ENCODE measurements at places on chromosomes 4 and X.

DNA sequence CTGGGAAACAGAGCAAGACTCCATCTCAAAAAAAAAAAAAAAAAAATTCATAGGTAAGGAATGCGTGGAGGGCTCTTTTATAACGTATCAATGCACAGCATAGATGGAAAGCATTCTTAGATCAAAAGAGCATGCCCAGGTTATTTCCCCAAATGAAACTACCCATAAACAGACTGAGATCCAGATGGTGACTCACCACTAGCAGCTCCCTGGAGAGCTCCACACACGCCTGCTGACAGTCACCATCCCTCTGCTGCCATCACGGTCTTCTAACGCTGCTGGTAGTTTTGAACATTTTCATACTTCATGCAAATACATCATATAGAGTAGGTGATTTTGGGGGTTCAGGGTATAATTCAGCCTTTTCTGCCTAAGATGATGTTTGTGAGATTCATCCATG, 136.9 kb downstream of the ASMT start:
- no peak for DNase-seq

DNA sequence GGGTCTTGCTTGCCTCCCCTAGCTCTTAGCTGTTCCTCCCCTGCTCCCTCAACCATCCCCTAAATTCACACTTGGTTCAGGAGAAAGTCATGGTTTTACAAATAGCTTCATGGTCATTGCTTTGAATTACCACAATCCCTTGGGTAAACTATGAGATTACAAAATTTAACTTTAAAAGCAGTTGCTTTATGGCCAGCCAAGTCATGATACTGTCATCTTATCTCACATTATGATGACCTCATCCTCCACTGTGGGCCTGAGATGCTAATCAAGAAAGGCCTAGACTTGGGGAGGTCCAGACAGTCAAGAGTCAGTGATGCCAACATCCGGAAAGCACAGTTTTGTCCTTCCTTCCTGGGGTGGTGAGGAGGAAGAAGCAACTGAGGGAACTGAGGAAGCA, 10.5 kb upstream of the FGF16 start:
- no peak for DNase-seq

- DNase-seq, result no peak
Observed at GRCh38 chrX:118499295-118499694, 3.7 kb downstream of the DOCK11 start.

DNA sequence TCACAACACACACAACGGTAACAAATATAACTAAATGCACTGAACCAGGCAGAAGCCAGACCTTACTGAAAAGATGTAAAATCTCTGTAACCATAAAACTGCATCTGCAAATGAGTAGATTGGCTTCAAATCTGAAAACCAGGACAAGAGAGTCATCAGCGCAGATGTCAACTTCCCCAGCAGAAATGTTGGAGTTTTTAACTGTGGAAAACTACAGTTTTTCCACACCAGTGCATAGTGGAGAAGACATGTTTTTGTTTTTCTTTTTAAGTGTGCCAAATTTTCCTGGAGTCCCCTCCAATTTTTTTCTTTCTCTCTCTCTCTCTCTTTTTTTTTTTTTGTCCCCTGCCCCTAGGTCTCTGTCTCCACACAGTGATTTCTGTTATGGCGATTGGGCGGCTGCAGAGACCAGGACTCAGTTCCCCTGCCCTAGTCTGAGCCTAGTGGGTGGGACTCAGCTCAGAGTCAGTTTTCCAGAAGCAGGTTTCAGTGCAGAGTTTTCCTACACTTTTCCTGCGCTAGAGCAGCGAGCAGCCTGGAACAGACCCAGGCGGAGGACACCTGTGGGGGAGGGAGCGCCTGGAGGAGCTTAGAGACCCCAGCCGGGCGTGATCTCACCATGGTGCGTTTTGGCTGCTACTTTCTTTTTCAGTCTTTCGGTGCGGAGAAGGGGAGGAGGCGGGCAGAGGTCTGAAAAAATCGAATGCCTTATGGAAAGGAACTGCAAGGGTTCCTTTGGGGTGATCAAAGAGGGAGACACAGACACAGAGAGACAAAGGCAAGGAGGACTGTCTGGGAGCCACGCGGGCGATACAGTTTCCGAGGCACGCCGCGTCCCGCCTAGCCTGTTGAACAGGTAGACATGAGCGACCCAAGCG, at the start of gene GUCY1A1:
Gene GUCY1A1 (plus strand): TSS at position 505 of the 878 bp plus-strand sequence. CDS start 30,020 bp downstream, outside the sequence.
- DNase-seq, result no peak

DNA sequence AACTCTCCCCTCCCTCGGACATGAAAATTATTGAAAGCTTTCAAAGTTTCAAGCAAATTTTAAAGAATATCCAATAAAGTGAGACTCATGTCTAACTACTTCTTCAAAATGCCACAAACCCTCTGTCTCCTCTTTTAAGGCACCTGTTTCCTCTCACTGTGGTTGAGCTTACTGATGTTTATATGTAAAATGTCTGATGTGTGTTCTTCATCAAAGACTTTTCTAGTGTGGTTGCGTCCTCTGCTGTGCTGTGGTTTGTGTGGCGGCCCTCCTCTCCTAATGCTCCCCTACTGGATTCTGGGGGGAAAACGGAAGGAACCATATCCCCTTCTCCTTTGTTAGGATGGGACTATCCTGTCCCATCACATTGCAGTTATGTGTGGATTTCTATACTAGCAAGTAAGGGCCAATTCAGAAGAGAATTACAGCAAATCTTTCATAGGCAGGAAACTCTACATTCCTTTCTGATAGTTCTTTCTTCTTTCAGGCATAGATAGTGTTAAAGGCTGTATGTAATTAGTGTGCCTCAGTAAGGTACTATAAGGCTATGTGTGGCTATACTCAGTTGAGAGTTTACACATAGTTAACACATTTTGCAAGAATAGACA, 221.0 kb upstream of the GPRIN3 start:
- no peak for DNase-seq

- no peak for DNase-seq
Observed at GRCh38 chrX:153750127-153750774, 13.8 kb upstream of the PLXNB3 start.

Data from T follicular helper cell (primary cell).